ENCODE measurements at places on chromosomes 12 and 14. TPM values are rescaled to one million over a fixed set of nuclear protein-coding genes. Genes with fewer than 3 reads are reported as not detected.

IL26 gene
- total RNA-seq: not detected

SERPINA3 gene
- 36.4 TPM for total RNA-seq

ADAMTS20 gene
- not detected for total RNA-seq

TAS2R9 gene
- total RNA-seq: not detected

GRIP1 gene
- 5.2 TPM for total RNA-seq

ASB2 gene
- 3.2 TPM for total RNA-seq

CMAS gene
- total RNA-seq: 29.4 TPM

FLRT2 gene
- total RNA-seq: 13.3 TPM

SLC22A17 gene
- total RNA-seq: 12.1 TPM

WDR89 gene
- total RNA-seq: 12.4 TPM

AKAP6 gene
- 7.7 TPM for total RNA-seq

SYT1 gene
- total RNA-seq: 0.58 TPM

C12orf50 gene
- not detected for total RNA-seq

BCL11B gene
- 2.4 TPM for total RNA-seq

CD9 gene
- 445 TPM for total RNA-seq

COA8 gene
- 29.7 TPM for total RNA-seq

CLEC12A gene
- 43.4 TPM for total RNA-seq

CCDC196 gene
- total RNA-seq: not detected

DBX2 gene
- not detected for total RNA-seq

IL31 gene
- total RNA-seq: not detected
